ENCODE measurements at places on chromosomes 16 and 17. TPM values are rescaled to one million over a fixed set of nuclear protein-coding genes. Genes with fewer than 3 reads are reported as not detected.

SLFN14 gene
- 0.31 TPM for total RNA-seq

MED9 gene
- total RNA-seq, result 23.0 TPM

KIFC3 gene
- 27.9 TPM for total RNA-seq

SCARF1 gene
- 17.1 TPM for total RNA-seq

PRSS27 gene
- total RNA-seq, result 3.5 TPM

SLC16A5 gene
- 11.5 TPM for total RNA-seq

CCL4L2 gene
- 3.7 TPM for total RNA-seq

KREMEN2 gene
- total RNA-seq, result 5.6 TPM

CDH8 gene
- total RNA-seq, result 9.4 TPM

NT5M gene
- 3.5 TPM for total RNA-seq

TPSAB1 gene
- total RNA-seq, result 4.5 TPM

- DNase-seq, result no peak
Measured at GRCh38 chr16:30903002-30903401, 6.6 kb downstream of the CTF1 start.

GRCh38 chr17:9115214-9116191 lies 94.2 kb downstream of the NTN1 start:
- peak; percentile 55 for DNase-seq

- peak; percentile 16 for DNase-seq
Measured at GRCh38 chr16:79897104-79897452, 296.5 kb upstream of the MAF start.

- no peak for DNase-seq
Measured at GRCh38 chr16:87074641-87075318, 242.4 kb downstream of the C16orf95 start.

DNA sequence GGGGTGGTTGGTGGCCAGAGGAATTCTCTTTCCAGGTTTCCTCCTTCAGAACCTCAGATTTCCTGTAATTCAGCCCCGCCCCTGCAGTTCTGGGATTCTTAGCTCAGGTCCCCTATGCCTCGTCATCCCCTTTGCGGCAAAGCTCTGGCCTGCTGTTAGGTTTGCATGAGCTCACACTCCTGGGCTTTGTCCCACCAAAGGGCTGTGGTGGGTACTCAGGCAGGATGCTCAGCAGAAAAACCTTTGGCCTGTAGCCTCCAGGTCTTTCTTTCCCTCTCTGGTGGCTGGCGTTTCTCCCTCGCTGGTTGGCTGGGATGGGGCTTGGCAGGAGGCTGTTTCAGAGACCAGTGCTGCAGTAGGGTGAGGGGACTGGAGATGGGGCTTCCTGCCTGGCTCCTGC lies 9.6 kb upstream of the PLEKHG4 start:
- no peak for DNase-seq

GRCh38 chr17:33381201-33381600 lies 88.1 kb upstream of the ASIC2 start:
- DNase-seq, result peak; percentile 47

DNA sequence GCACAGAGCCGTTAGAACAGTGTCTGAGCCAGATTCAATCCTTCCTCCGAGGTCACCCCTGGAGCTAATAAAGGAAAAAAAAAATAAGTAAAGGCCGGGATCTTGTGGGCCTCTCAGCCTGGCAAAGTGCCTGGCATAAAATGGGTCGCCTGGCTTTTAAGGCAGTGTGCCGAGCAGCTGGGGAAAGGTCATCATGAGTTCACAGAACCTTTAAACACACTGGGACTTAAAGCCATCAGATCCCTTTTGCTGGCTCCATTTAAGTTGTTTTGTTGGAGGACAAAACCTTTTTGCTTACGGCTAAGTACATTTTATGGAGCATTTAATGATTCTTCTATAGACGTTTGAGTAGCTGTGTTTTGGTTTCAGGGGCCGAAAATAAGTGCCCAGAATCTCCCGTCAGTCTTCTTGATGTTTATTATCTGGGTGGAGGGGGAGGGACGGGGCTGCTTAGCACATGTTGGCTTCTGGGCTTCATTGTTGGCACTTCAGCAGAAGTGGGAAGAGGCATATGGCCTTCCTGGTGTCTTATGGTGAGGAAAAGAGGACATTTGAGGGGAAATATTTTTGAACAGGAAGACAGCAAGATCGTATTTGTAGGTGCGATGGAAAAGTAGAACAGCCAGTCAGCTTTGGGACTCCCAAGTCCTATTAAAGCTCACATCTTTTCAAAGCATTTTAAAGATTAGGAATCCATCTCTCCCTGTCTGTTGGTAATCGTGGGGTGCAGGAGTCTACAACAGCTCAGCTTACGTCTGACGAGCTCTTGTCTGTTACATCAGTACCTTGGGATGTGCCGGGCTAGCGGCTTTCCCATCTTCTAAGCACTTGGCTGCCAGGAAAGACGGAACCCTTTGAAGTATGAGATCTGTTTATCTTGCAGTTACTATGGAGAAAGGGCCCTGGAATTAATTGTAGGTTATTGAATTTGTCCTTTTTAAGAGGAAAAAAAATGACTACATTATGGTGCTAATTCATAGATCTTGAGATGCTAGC lies 31.1 kb downstream of the RBFOX1 start:
- DNase-seq, result peak; percentile 95

DNA sequence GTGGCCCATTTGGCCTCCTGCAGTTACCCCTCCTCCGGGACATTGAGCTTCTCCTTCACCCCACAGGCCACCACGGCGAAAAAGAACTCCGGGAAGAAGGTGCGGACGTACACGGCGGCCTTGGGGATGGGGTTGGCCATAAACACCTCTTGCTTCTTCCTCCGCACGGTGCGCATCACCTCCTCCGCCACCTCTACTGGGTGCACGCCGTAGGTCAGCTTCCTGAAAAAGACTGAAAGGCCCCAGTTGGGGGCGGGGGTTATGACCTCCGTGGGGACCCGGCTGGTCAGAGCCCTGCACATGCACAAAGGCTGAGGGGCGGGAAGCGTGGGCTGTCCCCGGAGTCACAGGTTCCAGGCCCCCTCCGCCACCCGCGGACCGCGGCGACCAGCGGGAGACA lies 19.9 kb downstream of the DHRS7C start:
- DNase-seq, result no peak

- DNase-seq, result no peak
Measured at GRCh38 chr16:19588661-19589060, 33.2 kb downstream of the VPS35L start.

- DNase-seq, result no peak
Measured at GRCh38 chr16:648071-648780, 939 bp upstream of the WDR90 start.

- DNase-seq, result no peak
Measured at GRCh38 chr16:88365244-88365865, 17.4 kb upstream of the ZNF469 start.

DNA sequence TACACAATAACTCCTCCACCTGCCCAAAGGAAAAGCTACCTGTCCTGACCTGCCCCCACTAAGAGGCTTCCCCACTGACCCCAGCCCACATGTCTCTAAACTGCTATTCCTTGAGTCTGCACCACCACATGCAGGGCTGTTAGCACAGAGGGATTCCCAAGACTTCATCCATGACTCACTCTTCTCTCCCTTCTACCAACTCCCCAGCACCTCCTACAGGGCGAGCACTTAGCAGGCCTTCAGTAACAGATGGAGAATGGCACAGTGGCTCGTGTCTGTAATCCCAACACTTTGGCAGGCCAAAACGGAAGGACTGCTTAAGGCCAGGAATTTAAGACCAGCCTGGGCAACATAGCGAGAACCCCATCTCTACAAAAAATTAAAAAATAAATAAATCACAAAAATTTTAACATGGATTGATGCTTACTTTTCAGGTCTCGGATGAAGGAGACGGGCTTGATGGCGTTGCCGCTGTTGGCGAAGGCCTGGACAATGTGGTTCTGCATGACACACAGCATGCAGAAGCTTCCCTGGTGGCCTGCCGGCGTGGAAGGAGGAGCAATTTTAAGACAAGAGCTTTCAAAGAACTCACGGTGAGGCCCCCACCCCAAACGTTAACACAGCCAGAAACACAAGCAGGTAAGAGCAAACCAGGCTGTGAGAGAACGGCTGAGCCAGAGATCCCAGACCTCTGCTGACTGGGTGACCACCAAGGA lies 12.0 kb downstream of the USP36 start:
- no peak for DNase-seq

- peak; percentile 85 for DNase-seq
Measured at GRCh38 chr16:48535831-48536613, 74.0 kb downstream of the N4BP1 start.

DNA sequence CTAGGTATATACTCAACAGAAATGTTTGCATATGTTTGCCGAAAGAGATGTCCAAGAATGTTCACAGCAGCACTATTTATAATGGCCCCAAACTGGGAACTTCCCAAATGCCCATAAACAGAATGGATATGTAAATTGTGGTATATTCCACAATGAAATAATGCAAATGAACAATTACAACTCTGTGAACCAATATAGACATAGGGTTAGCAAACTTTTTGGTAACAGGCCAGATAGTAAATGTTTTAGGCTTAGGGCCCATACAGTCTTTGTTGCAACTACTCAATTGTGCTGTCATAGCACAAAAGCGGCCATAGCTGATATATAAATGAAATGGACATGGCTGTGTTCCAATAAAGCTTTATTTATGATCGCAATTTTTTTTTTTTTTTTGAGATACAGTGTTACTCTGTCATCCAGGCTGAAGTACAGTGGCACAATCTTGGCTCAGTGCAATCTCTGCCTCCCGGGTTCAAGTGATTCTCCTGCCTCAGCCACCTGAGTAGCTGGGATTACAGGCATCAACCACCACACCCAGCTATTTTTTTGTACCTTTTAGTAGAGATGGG lies 16.5 kb downstream of the XYLT1 start:
- DNase-seq, result no peak

DNA sequence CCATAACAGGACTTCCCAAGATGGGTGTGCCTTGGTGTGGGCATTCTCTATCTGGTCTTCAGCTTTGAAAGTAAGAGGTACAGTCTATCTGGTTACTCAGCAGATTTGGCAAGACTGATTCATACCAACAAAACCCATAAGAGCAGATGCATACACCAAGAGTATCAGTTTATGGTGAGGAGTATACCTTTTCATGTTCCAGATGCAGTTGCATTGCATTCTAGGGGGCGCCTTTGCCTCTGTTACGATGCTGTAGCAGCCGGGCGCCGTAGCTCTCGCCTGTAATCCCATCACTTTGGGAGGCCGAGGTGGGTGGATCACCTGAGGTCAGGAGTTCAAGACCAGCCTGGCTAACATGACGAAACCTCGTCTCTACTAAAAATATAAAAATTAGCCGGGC lies 31.1 kb upstream of the CARMIL2 start:
- no peak for DNase-seq

DNA sequence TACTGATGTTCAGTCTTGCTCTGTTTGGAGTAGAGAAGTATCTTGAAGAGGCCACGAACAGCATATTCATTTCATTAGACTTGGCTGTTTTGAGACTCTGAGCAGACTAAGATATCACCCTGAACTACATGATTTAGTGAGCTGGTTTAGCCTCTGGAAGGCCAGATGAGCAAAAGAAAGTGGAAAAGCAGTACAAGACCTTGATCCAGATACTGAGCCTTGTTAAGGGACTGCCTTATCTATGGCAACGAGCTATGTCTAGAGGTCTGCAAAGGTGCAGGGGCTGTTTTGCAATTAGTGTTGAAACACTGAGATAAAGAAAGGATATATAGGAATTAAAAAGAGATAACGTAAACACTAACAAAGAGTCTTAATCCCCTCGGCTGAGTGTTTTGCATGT lies 231.4 kb downstream of the IRX3 start:
- no peak for DNase-seq

DNA sequence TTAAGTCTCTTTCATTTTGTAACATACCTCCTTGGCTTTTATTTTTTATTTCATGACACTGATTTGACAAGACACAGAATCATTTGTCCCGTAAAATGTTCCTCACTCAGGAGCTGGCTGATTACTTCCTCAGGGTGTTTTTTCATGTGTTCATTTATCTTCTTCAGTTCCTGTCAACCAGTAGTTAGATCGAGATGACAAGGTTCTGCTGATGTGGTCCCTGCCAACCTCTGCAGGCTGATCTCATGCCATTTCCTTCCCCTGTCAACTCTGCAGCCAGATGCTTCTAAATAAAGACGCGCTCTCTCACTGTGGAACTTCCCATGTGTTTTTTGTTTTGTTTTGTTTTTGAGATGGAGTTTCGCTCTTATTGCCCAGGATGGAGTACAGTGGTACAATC lies 8.1 kb upstream of the CXCL16 start:
- no peak for DNase-seq

GRCh38 chr16:87570938-87571867 lies 31.1 kb upstream of the JPH3 start:
- peak; percentile 49 for DNase-seq

- DNase-seq, result no peak
Measured at GRCh38 chr16:60949800-60950199, 1086.4 kb downstream of the CDH8 start.

DNA sequence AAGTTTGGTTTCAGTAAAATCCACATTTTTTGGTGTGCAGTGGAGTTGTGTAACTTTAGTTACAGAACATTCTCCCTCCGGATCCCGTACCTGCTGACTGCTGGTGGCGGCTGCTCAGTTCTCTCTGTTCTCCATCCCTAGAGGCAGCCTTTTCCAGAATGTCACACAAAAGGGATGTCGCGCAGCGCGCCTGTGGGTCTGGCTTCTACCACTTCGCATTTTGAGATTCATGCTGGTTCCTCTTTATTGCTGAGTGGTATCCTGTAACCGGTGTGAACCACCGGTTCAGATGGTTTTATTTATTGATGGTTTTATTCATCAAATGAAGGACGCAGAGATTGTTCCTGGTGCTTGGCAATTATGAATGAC lies 981 bp upstream of the CEP131 start:
- no peak for DNase-seq

DNA sequence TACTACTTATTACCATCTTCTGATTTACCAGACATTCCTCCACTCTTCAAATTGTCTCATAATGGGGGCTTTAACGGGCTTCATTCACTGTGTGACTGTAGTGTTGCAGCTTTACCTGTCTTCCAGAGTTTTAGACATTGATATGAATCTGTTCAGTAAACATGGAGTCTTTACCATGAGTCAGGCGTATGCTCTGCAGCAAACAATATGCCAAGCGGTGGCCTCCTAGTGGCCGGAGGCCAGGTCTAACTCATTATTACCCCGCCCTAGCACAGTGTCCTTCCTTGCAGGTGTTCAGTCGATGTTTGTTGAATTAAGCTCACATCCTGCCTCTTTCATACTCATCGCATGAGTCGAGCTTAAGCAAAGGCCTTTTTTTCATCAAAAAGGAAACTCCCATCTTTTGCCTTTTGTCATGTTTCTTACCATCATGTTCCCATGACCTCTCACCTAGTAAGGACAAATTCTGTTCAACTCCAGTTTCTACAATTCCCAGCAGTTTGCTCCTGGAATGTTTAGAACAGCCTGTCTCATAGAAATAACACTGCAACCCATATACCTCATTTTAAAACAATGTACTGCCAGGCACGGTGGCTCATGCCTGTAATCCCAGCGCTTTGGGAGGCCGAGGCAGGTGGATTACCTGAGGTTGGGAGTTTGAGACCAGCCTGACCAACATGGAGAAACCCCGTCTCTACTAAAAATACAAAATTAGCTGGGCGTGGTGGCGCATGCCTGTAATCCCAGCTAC lies 39.4 kb downstream of the TUBD1 start:
- DNase-seq, result peak; percentile 60

GRCh38 chr16:471353-472198 lies 46.1 kb downstream of the RAB11FIP3 start:
- DNase-seq, result peak; percentile 82

All from tongue (tissue), 3 donors.